ENCODE measurements at places on chromosomes 6 and 20. TPM values are rescaled to one million over a fixed set of nuclear protein-coding genes. Genes with fewer than 3 reads are reported as not detected.

SRMS gene
- total RNA-seq = not detected

MACROD2 gene
- 1.3 TPM for total RNA-seq

EYA2 gene
- not detected for total RNA-seq

RNF39 gene
- not detected for total RNA-seq

RGS17 gene
- total RNA-seq = 0.65 TPM
